ENCODE measurements at places on chromosomes 11 and 22. TPM values are rescaled to one million over a fixed set of nuclear protein-coding genes. Genes with fewer than 3 reads are reported as not detected.
A peak's percentile ranks its signal among the peaks of the same experiment; 100 is the strongest.

DNA sequence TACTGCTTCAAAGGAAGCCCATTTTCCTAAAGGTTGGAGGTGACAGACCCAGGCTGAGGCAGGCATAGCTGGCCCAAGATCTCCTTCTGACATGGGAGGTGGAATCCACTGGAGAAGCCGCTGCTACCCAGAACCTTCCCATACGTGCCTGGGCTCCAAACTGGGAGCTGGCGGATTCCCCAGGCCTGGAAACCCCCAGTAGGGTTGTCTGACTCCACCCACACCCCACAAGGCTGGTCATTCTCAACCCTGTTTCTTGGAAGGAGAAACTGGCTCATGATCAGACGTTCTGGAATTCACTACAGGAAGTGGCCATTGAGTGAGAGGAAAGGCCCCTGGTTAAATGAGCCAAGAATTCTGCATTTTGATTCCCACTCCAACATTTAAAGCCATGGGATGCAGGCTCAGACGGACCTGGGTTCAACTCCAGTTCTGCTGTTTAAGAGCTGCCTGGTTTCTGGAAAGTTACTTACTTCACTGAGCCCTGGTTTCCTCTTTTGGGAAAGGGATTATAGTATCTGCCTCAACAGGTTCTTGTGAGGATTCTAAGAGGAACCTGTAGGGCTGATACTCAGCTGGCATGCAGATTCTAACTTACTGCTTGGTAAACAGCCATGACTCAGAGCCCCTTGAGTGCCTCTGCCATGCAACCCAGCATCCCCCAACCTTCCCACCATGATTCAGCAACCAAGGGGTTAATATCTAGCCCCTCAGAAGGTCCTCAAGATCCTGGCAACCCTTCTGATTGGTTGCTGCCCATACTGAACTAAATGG, 19.4 kb upstream of the TSKU start:
- peaks cover 34% of the 10 kb centered on the region for H3K4me1 ChIP-seq
- no peaks in the 10 kb centered on the region for H3K36me3 ChIP-seq

- peak; percentile 63 for DNase-seq
- H3K27me3 ChIP-seq = no peaks in the 10 kb centered on the region
- no peaks in the 10 kb centered on the region for H3K36me3 ChIP-seq
- H3K27ac ChIP-seq = no peak overlapping the region
Measured at GRCh38 chr11:111944139-111944538, 7.0 kb downstream of the DIXDC1 start.

DNA sequence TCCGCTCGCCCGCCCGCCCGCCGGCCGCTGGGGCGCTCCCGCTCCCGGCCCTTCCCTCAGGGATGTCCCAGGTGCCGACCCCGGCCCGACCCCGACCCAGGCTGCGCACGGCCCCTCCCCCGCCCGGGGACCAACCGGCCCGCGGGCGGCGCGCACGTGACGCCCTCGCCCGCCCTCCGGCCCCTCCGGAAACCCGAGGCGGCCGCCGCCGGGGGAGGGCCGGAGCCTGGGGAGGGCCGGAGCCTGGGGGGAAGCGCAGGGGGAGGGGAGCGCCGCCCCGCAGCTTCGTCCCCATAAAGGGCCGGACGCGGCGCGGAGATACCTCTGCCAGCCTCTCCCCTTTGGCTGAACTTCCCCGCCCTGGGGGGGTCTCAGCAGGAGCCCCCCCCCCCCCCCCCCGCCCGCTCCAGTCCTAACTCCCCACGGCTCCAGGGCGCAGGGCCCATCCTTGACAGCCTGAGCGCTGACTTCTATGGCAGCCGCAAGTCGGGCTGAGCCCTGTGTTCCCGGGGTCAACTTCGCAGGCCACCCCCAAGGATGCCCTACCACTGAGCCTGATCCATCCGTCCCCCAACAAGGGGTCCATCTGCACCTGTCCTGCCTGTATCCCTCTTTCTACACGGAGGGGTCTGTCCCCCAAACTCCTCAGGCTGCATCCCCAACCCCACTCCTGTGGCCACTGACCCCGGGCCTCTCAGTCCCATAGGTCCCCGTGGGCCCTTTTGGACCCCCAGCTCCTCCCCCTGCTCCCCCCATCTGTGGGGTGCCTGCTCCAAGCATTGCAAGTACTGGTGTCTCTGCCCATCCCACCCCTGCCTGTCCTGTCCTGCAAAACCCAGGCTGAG, at the start of gene MAPK12:
Gene MAPK12, minus strand, starts transcription at position 69 of the 845 bp plus-strand sequence. CDS start 174 bp downstream, outside the sequence.
- no peak within 1 kb of the TSS for H3K27ac ChIP-seq
- H3K4me1 ChIP-seq = no peaks in the 10 kb centered on the region
- DNase-seq = peak; percentile 82

DNA sequence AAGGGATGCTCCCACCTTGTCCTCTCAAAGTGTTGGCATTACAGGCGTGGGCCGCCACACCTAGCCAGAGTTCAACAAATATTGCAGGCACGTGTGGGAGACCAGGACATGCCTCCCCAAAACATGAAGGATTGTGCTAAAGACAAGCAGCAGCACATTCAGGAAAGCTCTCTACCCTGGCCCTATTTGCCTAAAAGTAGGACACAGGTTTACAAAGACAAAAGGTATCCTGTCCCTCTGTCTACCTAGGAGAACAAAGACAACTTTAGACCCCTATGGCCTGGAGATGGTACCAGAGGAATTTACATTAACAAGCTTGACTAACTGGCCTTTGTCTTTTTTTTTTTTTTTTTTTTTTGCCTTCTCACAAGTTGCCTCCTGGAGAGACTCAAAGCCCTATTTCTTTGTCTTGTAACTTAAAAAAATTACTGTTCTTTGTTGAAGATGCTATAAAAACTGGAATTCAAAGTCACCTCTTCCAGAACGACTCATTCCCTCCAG, 859 bp upstream of the ACCS start:
- H3K27ac ChIP-seq = peak overlapping the region; percentile 66
- H3K4me3 ChIP-seq = peak overlapping the region; percentile 42
- peak; percentile 57 for DNase-seq
- no peaks in the 10 kb centered on the region for H3K27me3 ChIP-seq

GRCh38 chr22:23278883-23279675, 98.8 kb downstream of the BCR start:
- peaks cover 67% of the 10 kb centered on the region for H3K36me3 ChIP-seq
- H3K27ac ChIP-seq = no peak overlapping the region
- H3K4me1 ChIP-seq = no peaks in the 10 kb centered on the region
- no peak for DNase-seq
- no peaks in the 10 kb centered on the region for H3K27me3 ChIP-seq

GRCh38 chr11:68107689-68108088, 13.5 kb downstream of the CHKA start:
- peaks cover 7% of the 10 kb centered on the region for H3K4me1 ChIP-seq
- H3K4me3 ChIP-seq = no peak overlapping the region
- no peaks in the 10 kb centered on the region for H3K36me3 ChIP-seq
- no peak for DNase-seq
- H3K27me3 ChIP-seq = no peaks in the 10 kb centered on the region

DNA sequence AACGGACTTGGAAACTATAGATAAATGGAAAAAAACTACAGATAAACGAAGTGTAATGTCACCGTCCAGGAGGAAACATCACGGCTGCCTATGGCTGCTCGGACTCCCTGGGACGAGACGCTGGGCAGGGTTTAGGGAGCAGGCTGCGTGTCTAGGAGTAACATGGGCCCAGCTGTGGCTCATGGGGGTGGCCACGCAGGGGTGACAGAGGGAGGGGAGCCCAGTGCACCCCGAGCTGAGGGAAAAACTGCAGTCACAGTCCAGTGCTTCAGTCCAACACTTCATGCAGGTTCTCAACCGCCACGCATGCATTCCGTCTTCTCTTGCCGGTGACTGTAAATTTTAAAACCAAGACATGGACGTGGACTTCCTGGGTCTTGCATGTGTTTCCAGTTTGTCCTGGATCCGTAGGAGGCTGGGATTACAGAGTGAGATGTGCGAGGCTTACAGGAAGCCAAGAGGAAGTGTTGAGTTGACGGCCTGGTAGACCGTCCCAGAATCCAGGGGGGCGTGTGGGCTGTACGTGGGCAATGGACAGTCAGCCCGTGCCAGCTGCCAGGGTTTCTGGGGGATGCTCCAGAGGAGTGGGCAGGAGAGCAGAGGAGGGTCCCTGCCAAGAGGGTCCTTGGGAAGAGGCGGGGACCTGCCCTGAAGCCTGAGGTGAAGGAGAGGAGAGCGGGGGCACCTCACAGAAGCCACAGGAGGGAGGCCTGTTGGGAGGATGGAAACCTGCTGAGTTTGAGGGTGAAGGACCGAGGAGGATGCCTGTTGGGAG, 691.4 kb downstream of the BRD1 start:
- H3K36me3 ChIP-seq = no peaks in the 10 kb centered on the region
- no peak overlapping the region for H3K27ac ChIP-seq
- DNase-seq = no peak
- no peaks in the 10 kb centered on the region for H3K27me3 ChIP-seq
- H3K4me3 ChIP-seq = no peak overlapping the region

- no peak overlapping the region for H3K4me3 ChIP-seq
- no peaks in the 10 kb centered on the region for H3K27me3 ChIP-seq
- peaks cover 6% of the 10 kb centered on the region for H3K36me3 ChIP-seq
- DNase-seq = no peak
- H3K4me1 ChIP-seq = no peaks in the 10 kb centered on the region
Measured at GRCh38 chr11:34926101-34926830, 9.8 kb downstream of the PDHX start.

GRCh38 chr22:37146507-37147180, 3.1 kb downstream of the IL2RB start:
- no peaks in the 10 kb centered on the region for H3K4me1 ChIP-seq
- no peak overlapping the region for H3K4me3 ChIP-seq
- DNase-seq = no peak
- no peak overlapping the region for H3K27ac ChIP-seq

SYT8 gene
- total RNA-seq = not detected

CD6 gene
- total RNA-seq = 1.5 TPM

ACTN3 gene
- 5.3 TPM for total RNA-seq

OR8D1 gene
- not detected for total RNA-seq

OMP gene
- 1.6 TPM for total RNA-seq

POTEH gene
- not detected for total RNA-seq

RFPL1 gene
- not detected for total RNA-seq

SPON1 gene
- 1.6 TPM for total RNA-seq

Data from endodermal cell (in vitro differentiated cells).